Colonic mucosa (tissue), 4 donors: ENCODE measurements at places on chromosomes 7 and 10. TPM values are rescaled to one million over a fixed set of nuclear protein-coding genes. Genes with fewer than 3 reads are reported as not detected.

- DNase-seq = no peak
Observed at GRCh38 chr10:791639-792038, 102.2 kb upstream of the DIP2C start.

- no peak for DNase-seq
Observed at GRCh38 chr7:101066141-101066832, 19.0 kb upstream of the TRIM56 start.

- no peak for DNase-seq
Observed at GRCh38 chr10:56547163-56547562, 186.1 kb upstream of the ZWINT start.

DNA sequence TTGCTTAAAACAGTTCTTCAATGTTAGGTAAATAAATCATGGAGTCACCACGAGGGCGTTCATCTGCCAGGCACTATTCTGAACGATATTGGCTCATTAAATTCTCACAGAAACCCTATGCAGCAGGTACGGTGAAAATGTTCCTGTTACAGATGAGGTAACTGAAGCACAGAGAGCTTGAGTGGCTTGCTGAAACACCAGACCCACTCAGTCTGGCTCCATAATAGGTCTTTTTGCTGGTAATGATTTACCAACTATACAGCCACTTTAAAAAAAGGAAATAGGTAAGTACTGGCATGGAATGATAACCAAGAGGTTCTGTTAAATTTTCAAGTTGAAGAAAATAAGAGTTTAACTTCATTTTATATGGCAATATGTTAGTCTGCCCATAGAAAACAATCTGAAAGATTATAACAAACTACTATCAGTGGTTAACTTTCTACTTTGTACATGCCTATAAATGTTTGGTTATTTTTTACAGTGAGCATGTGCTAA lies 1.3 kb upstream of the TM9SF3 start:
- DNase-seq = no peak

DNA sequence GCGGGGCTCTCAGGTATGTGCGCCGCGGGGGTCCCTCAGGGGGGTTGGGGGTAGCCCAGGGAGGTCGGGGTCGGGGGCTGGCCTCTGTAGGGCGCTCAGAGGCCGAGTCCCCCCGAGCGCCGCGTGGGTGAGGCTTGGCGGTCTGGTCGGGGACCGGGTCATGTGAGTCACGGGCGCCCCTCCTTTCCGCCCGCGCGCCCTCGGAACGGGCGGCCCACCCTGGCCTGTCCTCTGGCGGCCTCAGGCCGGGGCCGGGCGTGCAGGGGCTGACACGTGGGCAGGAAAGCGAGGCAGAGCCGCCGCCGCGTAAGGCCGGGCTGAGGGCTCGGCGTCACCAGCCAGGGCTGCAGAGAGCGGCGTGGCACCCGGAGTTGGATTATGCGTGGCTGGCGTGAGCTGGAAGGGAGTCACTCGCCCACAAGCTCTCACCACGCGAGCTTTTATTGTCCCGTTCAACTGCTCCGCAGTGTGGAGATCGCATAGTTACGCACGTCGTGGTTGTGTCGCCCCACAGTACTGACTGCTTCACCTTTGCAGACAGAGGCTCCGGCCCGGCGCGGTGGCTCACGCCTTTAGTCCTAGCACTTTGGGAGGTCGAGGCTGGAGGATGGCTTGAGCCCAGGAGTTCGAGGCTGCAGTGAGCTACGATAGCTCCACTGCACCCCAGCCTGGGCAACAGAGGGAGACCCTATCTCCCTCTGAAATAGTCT lies 385 bp downstream of the SHLD2 start:
- peak; percentile 75 for DNase-seq

Gene KNDC1
- total RNA-seq = 0.32 TPM

GRCh38 chr7:8305625-8306388 lies 43.8 kb upstream of the ICA1 start:
- no peak for DNase-seq

- DNase-seq = peak; percentile 82
Observed at GRCh38 chr10:72315611-72316385, 38.9 kb downstream of the DNAJB12 start.

Gene FAM237B
- not detected for total RNA-seq

DNA sequence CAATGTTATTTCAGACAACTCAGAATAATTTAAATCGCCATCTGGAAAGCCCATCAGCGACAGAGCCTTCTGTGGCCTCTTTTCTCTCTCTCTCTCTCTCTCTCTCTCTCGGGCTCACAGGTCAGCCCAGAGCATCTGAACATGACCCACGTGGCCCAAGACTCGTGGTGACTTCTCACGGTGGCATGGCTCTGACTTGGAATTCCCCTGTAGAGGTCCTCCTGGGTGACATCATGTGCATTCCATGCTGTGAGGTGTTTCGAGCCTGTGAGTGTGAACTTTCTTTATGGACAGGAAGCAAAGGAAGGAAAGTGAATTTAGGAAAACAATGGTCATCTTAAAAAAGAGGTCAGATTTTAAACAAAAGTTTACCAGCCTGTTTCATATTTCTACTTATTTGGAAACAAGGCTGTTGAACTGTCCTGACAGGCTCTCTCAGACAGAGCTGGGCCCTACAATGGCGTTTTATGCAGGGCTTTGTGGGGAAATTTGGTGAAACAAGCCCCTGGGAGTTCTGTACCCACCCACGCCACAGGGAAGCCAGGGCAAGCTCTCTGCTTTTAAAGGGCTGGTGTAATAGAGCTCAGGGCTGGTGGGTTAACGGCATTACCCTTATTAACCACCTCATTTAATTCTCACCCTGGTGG lies 359.7 kb upstream of the ZNF32 start:
- DNase-seq = no peak

GRCh38 chr10:25159591-25159990 lies 15.2 kb upstream of the GPR158 start:
- DNase-seq = no peak

- DNase-seq = no peak
Observed at GRCh38 chr7:105131033-105131656, 117.1 kb downstream of the KMT2E start.

- no peak for DNase-seq
Observed at GRCh38 chr10:97566336-97566996, 6.1 kb upstream of the ANKRD2 start.

GRCh38 chr10:103763374-103764202 lies 91.8 kb downstream of the SH3PXD2A start:
- DNase-seq = no peak

DNA sequence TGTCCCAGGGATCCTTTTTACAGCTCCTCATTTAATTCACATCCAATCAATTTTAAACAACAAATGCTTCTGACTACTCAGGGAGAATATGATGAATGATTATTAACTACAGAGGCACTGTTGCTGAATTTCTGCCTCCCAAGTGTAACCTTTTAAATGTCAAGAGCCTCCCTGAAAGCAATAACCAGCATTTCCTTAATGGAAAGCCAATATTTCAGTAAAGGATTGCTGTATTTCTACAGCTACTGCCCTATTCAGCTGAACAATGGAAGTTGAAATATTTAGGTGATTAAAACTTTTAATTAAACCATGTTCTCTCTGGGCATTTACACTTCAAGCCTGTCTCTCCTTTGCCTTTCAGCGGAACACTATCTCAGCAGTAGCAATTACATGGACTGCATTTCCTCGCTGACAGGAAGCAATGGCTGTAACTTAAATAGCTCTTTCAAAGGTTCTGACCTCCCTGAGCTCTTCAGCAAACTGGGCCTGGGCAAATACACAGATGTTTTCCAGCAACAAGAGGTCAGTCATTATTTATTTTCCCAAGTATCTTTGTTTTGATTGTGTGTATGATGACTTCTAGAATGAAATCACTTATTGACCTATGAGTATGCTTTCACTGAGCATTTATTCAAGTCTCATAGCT lies 304.7 kb downstream of the BICC1 start:
- no peak for DNase-seq

- DNase-seq = no peak
Observed at GRCh38 chr7:111803015-111803758, 240.9 kb upstream of the IMMP2L start.

DNA sequence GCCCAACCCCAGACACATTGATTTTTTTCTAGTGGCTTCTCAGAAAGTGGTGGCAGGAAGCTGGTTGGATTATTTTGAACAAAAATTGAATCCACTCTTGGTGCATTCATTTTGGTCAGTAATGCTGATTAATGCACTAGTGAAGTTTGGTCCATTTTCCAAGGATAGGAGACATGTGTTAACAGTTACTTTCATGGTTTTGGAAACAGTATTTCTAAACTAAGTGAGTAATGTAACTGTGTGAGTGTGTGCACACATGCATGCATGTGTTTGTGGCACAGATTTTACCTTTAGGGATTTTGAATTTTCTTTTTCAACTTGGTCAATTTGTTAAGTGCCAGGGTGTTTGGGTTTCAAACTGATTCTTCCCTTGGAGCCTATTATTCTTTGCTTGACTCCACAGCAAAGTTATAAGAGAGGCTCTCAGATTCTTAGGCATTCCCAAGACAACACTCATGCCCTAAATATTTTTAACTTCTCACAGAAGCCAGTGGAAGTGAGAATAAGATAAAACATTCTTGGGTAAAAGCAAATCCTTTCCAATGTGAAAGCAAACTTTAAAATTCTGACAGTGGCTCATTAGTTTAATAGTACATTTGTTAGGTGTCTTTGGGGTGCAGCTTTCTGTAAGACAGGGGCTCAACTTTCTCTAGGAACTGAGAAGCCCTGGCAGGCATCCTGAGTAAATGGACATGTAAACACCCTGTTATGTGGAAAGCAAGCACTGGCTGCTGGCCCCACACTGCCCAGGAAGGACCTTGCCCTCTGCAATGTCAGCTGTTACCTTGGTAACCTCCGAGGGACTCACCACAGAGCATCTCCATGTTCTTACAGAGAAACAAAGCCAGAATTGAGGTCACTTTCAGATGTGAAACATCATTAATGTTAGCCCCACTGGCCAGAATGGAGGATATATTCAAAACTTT lies 68.4 kb downstream of the ASAH2B start:
- no peak for DNase-seq

Gene ADAM8
- total RNA-seq = 3.7 TPM

Gene VIPR2
- total RNA-seq = 1.3 TPM

Gene LRRD1
- total RNA-seq = not detected

Gene MKX
- total RNA-seq = 0.10 TPM

Gene NKX1-2
- total RNA-seq = 0.07 TPM

DNA sequence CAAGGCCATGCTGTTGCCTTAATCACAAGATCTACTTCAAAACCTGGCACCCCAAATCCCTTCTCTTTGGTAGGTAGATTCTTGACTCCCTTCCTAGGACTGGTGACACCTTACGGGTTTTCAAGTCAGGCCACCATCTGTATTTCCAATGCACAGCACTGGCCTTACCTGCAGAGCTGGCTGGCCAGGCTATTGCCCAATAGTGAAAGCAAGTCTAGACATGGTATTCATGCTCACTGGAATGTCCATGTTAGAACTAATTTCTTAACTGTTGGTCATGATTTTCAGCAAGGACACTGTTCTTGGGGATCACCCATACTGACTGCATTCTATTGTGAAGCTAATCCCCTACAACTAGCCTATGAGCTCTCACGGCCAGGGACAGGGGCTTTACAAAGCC lies 313.1 kb upstream of the RNF32 start:
- DNase-seq = no peak

DNA sequence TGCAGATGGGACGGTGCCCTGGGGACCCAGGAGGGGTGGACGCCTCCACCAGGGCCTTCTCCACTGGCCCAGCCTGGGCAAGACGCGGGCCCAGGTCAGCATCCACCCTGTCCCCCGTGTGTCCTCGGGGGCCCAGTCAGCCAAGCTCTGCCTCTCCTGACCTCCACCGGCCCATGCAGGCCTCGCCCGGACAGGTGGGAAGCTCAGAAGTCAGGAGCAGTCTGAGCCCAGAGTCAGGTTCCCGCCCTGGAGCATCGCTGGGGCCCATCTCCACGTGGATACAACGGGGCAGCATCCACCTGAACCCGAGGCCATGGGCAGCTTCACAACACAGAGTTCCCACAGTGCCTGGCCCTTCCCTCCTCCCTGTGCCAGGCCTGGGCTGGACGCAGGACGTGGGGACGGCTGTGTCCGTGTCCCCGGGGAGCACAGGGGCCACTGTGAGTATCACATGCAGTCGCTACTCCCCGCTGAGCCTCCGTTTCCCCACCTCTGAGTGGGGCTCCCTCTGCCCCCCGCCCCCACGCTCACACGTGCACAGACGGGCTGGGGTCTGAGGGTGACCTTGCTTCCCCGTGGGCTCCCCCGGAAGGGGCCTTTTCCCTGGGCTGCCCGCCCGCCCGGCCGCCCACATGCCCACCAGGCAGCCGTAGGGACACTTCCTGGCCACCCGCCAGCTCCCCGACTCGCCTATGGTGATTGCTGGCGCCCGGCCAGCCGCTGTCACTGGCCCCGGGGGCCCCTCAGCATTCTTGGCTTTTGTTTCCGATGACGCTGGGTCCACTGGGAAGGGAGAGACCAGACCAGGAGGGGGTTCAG lies 64.3 kb downstream of the PDGFA start:
- no peak for DNase-seq

DNA sequence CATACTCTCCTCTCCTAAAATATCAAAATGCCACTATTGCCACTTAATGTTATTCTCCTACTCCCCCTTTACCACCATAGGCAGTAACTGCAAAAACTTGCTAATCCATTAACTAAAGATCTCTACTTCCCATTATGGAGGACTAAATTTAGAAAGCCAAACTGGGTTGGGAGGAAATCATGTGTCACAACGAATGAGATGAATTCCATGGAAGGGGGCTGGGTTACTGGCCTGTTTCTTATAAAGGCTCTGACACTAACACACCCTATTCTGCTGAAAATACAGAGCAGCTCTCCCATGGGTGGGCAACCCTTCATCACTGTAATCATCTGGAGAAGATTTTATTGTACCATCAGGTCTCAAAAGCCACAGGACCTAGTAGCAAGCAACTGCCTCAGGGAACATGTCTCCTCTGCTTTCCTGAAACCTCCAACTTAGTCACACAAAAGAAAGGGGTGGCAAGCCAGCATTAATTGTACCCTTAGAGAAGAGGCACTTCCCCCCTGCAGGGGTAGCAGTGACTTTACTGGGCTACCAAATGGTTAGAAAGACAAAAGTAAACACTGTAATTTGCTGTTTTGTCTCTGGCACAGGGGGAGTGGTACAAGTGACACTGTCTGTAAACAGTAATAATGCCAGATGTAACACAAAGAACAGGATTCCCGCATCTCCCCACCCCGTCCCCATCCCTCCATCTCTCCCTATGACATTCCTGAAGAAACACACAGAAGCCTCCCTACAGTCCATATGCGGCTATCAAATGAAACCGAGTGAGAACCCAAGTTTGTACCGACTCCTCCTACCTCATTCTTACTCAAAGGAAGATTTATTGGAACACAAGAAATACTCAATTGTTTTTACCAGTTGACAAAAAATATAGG lies 81.6 kb downstream of the ARMH3 start:
- no peak for DNase-seq

Gene CFAP58
- 0.11 TPM for total RNA-seq

DNA sequence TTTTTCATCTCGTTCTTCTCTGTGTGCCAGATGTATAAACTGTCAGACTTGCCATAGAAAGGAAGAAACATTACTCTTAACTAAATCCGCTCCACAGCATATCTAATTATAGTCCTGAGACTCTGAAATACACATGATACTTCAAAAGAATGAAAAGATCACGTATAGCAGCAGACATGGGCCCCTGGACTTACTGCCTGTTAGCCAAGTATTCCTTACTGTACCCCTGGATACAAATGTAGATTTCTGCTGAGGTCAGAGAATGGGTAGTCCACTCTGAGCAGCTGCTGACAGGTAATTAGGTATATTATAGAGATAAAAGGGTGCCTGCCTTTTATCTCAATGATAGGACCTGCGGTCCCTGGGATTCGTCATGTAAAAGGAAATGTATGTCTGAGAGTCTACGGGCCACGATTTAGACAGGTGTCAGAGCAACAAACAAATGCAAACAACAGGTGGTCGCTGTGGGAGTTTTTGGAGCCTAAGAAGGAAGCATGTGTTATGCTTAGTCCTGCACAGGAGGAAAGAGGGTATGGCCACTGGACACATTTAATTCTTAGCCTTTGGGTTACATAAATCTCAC lies 69.4 kb downstream of the VOPP1 start:
- DNase-seq = no peak
